Effector CD8-positive, alpha-beta T cell (primary cell): ENCODE measurements at places on chromosomes 11 and 22.

- DNase-seq: no peak
These were observed 18.2 kb downstream of the GDPD5 start for GRCh38 chr11:75507571-75507970.

DNA sequence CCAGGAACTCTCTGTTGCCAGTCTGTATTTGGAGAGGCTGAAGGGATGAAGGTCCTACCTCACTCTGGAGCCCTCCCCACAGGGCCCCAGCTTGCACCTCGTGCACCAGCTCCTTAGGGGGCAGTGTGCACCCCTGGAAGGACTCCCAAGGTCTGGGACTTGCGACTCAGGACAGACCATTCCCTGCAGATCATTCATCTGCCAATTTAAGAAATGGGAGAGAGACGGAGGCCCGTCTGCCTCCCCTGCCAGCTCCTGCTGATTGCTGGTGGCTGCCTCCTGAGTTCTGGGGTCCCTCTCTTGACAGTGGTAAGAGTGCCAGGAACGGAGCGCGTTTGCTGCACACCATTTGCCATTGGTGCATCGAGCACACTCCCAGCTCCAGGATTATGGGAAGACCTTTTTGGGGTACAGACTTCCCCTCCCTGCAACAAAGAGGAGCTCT is 27.4 kb upstream of the MALAT1 start:
- no peak for DNase-seq

GRCh38 chr11:9148035-9148434 is 56.6 kb upstream of the SCUBE2 start:
- no peak for DNase-seq

GRCh38 chr11:100936781-100937180 is 192.8 kb downstream of the PGR start:
- no peak for DNase-seq

DNA sequence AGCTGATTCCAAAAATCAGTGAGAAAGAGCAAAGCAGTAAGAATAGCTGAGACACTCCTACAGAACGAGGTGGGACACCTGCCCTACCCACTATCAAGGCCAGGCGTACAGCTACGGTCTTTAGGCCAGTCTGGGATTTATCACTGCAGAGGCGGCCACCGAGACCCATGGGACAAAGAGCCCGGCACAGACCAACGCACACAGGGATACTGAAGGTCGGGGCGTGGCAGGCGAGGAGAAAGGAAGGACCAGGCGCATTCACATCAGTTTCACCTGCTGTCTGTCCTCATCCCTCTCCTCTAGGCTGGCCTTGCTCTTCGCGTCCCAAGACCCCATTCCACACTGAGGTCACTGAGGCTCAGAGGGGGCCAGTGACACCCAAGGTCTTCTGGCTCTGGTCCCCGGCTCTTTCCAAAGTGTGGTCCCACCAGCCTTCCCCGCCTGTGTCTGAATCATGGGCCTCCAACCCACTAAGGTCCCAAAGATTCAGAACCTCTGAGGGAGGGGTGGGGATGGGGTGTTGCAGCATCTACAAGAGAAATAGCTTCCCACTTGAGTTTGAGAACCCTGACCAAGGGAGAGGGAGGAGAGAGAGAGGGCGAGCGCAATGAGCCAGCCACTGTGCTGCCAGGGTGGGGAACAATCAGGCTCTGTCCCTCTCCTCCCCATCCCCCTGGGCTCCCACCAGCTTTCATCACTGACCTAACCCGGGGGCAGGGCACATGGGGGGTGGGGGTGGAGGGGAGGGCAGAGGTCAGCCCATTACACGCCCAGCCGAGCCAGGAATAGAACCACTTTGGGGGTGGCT is 7.2 kb upstream of the PICK1 start:
- DNase-seq: no peak

GRCh38 chr11:47394050-47394321 is 14.4 kb upstream of the SLC39A13 start:
- DNase-seq: no peak

GRCh38 chr11:59556917-59557348 is 45.6 kb downstream of the OR4D9 start:
- DNase-seq: no peak

DNA sequence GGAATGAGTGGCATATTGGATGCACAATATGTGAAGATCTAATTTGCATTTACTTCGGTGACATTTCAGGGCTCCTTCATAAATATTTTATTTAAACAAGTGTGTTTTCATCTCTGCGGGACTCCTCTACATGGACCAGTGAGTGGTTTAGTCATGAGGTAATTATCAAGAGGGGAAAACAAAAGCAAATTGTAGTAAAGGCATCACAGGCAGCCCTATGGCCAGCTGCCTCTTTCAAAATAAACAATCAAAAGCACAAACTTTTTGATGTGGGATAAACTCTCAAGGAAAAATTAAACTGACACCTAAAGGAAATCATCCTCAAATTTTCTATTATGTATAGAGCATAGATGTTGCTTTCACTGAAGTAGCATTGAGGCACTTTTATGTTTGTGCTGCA is 6.0 kb downstream of the SYT9 start:
- DNase-seq: no peak

DNA sequence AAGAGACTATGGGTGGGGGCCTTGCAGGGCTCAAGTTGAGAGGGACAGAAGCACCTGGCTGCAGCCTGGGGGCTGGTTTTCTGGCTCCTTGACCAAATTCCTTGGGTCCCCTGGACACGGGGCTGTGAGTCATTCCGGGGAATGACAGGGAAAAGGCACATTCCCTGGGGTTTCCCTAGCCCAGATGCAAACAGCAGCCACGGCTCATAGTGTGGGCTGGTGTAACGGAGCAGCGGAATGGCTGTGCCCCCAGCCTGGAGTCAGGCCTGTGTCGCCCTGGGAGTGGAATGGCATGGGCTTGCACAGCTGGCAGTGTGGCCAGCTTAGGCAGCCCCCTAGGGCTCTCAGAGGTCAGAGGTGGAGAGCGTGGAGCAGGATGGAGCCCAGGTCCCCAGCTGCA is 77.6 kb upstream of the KCNQ1OT1 start:
- no peak for DNase-seq

DNA sequence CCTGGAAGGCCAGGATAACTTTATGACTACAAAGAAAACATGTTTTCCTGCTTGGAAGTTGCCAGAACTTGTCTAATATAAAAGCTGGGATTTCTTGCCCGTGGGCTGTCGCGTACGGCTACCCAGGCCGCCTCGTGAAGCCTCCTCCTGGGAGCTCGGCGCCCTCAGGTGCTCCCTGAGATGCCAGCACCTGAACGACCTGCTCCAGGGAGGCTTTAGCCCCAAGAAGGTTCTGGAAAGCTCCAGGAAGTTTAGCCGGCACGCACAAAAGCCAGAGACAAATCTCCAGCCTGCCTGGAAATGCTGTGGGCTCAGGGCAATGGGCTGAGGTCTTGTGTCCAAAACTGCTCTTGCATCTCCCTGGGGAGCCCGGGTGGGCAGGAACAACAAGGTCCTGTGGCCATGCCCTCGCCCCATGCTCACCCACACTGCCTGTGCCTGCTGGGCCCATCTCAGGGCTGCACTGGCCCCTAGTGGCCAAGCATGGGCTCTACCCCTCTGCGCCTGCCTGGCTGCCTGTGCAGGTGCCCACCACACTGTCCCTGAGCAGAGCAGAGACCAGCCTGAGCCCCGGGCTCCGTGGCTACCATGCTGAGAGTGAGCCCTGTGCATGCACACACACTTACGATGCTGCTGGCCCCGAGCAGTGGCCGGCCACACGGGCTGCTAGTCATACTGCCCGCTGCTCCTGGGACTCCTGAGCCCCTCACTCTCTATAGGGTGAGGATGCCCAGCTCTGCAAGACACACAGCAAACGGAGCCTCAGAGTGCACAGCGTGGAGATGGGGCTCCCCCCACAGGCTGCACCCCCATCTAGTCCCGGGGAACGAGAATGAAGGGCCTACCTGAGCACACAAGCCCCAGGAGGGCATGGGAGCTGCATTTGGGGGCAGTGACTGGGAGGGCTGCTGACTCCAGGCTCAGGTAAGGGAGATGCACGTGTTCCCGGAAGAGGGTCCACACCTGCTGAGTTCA is 4.9 kb upstream of the CELSR1 start:
- DNase-seq: peak; percentile 35

DNA sequence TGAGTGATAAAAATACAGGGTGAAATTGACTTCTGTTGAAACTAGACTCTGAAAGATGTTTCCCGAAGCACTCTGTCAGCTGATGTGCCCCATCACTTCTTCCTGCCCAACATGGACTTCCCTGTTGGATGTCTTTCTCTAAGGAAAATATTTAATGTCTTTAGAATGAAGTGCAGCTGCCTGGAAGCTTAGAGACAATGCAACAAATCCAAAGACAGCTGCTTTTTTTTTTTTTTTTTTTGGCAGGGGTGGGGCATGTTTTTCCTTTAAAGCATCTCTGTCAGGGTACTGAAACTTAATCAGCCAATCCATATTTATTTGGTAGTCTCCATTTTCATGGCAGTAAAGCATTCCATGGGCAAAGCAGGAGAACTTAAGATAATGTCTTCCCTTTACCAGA is 5.9 kb downstream of the JAM3 start:
- no peak for DNase-seq

GRCh38 chr11:67435031-67435726 is 2.3 kb downstream of the PTPRCAP start:
- no peak for DNase-seq

GRCh38 chr22:19197997-19198865 is 19.7 kb upstream of the SLC25A1 start:
- DNase-seq: no peak

GRCh38 chr22:31230871-31231621 is 18.9 kb downstream of the LIMK2 start:
- DNase-seq: peak; percentile 3

DNA sequence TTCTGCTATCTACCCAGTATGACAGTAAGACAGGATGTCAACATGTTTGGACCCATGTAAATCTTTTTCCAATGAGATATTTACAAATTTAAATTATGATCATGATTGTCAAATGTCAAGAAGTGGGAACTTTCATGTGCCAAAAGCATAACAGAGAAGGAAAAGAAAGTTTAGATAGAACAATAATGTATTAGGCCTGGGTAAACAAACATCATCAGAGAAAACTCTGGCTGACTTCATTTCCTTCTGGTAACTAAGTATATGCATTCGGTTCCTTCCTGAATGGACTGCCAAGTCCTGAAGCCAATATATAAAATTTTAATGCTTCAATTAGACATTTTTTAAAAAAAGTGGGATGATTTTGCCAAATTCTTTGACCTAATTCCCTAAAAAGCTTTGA is 16.5 kb downstream of the RNF141 start:
- DNase-seq: no peak

DNA sequence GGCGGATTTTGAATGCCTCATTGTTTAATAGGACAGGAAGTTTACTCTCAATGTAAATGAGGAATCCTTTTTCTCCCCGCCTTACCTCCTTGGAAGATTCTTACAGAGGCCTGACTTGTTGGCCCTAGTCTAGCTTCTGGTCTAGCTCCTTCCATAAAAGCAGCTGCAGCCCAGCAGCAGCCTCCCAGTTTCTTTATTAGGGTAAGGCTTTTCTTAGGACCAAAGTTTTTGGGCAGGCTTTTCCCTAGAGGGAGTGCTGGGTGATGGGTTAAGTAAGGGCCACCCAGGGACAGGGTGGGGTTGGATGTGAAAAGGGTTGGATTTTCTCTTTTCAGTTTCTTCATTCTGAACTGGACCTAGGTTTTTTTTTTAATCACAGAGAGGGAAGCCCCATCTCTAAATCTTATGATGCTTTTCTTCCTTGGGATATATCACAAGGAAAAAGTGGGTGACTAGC is 49.7 kb downstream of the LIF start:
- DNase-seq: no peak

GRCh38 chr22:27766679-27767078 is 34.9 kb downstream of the MN1 start:
- no peak for DNase-seq

GRCh38 chr22:42433754-42434682 is 1.8 kb upstream of the NFAM1 start:
- no peak for DNase-seq

- DNase-seq: no peak
These were observed 5.7 kb upstream of the FBXO3 start for GRCh38 chr11:33779849-33780528.

- no peak for DNase-seq
These were observed 2.5 kb upstream of the ADM start for GRCh38 chr11:10302359-10302743.

- no peak for DNase-seq
These were observed 5.8 kb upstream of the LGALS1 start for GRCh38 chr22:37669586-37669985.

DNA sequence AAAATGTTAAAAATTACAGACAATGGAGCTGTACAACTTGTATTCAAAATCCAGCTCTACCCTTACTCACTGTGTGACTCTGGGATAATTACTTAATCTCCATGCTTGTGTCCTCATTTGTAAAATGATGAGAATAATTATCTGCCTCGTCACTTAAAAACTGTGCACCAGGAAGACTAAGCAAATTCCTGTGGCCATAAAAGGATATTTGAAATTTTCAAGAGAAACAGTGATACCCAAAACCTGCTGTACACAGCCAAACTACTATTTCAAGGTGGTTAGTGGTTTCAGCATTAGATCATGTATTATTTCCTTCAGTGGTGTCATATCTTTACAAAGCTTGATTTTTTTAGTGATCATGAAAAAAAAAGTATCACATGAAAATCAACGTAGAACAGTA is 136.9 kb downstream of the METTL15 start:
- no peak for DNase-seq

- no peak for DNase-seq
These were observed 6.8 kb upstream of the LIF start for GRCh38 chr22:30253205-30253852.

GRCh38 chr22:21450320-21450831 is 16.8 kb upstream of the TMEM191C start:
- DNase-seq: no peak

DNA sequence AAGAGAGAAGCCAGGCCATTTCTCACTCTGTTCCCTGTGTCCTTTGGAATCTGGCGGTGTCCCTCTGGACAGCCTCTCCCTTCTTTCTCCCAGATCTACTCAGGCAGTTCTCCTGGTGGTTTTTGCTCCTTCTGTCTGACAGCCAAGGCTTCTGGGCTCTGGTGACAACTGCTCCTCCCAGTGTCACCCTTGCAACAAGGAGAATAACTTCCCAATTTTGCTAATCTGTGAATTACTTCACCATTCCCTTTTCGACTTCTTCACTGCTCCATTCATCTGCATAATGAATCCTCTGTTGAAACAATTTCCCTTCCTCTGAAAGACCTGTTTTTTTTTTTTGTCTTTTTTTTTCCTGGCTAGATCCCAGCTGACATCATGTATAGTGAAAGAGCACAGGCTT is 56.3 kb upstream of the PDE3B start:
- no peak for DNase-seq

DNA sequence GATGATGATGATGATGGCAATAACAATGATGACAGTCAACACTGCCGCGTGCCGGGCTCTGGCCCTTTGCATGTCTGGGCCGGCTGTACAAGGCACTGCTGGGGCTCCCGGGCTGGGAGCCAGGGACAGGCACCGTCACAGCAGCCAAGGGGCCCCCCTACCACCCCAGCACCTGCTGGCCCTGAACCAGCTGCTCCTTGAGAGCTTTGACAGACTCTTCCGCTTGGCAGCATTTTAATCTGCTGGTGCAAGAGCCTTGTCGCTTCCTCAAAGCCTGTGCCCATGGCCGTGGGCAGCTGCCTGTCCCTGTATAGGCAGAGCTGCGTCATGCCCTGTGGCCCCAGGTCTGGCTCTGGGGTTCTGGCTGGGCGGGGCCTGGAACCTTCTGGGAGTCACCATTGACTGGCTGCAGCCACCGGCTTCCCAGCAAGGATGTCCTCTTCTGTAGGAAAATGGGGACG is 12.9 kb upstream of the MUC6 start:
- DNase-seq: no peak
